AG04450 (cell line): ENCODE measurements at places on chromosomes 1 and 21.
A peak's percentile ranks its signal among the peaks of the same experiment; 100 is the strongest.

DNA sequence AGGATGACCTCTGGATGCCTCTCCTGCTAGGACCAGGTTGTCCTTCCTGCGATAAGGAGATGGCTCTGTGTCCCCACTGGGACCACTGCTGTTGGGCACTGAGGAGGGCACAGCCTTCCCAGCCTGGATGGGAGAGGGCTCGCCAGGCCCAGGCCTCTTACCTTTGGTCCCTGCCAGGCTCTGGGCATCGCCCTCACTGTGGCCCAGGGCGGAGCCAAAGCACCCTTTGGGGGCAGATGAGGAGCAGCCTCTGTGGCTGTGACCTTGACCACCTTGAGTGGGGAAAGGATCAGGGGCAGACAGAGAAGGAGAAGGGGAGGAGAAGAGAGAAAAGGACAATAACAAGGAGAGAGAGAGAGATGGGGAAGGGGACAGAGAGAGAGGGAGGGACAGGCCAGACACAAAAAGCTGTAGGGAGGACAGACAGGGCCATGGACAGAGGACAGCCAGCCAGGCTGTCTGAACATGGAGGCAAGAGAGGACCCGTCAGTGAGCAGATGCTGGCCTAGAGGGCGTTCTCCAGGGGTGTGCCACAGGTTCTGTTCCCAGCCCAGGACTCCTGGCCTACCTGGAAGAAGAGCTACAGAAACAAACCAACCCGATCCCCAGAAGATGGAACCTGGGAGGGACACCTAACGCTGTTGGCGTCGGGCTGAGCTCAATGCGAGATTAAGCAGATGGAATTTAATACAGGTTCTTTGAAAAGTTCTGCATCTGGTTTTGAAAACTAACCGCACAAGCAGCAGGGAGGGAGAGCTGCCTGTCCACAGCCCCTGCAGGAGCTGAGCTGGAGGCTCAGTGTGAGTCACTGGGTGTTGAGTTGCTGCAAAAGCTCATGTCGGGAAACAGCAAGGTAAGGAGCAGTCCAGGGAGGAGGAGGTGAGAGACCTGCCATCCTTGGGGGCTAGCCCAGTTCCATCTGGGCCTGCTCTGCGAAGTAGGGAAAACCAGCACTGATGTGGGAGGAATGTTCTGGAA lies 262.1 kb downstream of the PTPRU start:
- no peak for DNase-seq

- no peak for DNase-seq
Measured at GRCh38 chr1:165225650-165226049, 130.9 kb downstream of the LMX1A start.

DNA sequence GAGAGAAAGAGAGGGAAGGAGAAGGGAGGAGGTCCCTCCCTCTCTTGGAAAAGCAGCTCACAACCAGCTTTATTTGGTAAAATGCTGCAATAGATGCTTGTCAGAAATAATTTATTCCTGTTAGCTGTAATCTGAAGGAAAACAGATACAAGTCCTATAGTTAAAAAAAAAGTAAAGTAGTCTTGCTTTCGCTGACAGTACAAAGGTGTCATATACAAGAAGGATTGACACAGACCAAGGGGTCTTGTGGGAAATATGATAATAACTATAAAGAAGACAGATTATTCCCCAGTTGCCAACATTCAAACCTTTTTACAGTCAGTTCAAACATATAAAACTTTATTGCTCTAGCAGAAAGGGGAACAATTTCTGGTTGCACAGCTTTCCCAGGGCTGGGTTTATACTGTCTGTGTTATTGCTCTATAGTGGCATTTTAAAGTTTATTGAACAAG lies 145.0 kb downstream of the PBX1 start:
- no peak for DNase-seq

DNA sequence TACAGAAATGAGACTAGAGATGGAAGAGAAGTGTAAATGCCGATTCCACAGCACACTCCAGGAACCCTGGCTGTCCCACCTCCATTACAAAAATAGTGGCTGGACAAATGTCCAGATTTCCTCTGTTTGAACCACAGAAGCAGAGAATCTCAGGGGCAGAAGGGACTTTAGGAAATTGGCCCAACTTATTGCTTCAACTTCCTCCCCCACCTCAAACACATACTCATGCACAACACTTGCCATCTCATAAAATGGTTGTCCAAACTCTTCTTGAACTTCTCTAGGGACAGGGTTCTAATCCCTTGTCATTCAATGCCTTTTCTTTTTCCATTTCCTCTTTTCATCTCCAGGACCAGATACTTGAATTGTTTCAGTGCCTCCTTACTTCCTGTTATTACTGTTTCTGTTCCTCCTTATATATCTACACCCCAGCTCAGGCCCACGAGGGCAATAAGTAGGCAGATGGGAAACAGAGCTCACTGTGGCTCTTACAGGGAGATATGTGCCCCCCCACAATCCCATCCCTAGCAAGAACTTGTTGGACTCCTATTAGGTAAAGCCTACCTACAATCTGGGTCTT lies 8.5 kb upstream of the B4GALT3 start:
- DNase-seq = no peak

GRCh38 chr1:47777322-47777721 lies 219.9 kb downstream of the TRABD2B start:
- no peak for DNase-seq

DNA sequence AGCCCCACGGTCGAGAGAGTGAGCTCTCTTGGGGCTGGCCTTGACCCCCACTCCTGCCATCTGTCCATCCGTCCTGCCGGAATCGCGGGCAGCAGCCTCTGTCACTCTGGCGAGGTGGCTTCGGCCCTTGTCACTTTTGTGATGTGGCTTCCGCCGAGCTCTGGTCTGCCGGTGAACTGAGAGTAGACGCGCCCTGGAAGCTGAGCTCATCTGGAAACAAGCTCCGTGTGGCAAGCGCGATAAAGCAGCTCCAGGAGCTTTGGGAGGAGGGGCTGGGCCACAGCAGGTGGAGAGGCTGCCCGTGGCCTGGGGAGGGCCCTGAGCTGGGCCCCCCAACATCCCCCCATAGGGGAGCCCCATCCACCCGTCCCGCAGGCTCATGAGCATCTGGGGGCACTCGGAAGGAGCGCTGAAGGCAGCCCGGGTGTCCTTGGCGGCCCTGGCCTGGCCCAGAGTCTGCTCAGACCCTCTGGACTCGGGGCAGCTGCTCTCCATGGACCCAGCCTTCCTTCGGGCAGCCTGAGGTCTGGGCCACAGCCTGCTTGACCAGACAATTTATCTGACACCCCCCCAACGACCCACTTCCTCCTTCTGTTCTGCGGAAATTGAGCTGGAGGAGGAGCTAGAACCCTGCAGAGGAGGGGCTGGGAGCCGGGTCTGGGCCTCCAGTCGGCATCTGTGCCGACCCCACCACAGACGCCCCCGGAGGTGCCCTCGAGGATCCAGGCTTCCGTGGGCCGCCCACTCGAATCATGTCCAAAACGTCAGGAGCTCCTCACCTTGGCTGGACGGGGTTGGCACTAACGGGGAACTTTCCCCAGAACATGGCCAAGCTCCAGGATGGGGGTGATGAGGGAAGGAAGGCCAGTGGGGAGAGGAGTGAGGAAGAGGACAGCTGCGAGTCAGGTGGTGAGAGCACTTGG lies 59.1 kb downstream of the SLC19A1 start:
- no peak for DNase-seq

DNA sequence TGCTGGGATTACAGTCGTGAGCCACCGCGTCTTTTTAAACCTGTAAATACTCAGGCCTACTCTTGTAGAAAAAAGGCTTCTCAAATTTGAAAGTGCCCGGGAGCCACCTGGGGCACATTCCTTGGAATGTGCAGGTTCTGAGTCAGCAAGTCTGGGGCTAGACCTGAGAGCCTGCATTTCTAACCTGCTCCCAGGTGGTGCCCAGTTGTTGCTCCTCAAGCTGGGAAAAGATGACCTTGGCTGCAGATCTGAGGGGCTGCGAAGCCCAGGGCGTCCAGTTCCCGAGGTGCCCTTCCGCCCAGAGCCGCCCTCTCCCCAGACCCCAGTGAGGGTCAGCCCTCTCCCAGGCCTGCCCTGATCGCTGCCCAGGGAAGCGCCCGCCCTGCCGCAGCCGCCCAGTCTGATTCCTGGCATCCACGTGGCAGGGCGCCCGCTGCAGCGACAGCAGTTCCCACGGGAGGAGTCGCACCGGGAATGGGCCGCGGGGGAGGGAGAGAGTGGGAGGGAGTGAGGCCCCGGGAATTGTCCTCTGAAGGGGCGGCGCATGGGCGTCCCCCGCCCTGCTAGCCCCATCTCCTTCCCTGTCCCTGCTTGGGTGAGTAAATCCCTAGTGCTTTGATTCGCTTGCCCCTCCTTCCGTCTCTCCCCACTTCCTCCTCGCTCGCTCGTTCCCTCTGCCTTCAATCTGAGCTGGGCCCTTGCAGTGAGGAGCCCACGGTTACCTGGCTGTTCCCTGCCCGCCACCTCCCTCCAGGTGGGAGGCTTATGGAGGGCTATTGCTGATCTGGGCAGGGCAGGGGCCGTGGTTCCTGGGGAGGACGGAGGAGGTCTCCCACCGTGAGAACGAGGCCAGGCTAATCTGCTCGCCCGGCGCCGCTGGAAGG lies 18.8 kb upstream of the TENT5B start:
- peak; percentile 34 for DNase-seq

DNA sequence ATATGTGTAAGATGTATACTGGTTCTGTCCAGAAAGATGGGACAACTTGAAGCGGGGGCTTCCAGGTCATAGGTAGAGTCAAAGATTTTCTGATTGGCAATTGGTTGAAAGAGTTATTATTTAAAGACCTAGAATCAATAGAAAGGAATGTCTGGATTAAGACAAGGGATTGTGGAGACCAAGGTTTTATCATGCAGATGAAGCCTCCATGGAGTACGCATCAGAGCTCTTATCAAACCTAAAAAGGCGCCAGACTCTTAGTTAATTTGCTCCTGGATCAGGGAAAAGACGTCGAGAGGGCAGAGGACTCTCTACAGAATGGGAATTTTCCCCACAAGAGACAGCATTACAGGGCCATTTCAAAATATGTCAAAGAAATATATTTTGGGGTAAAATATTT lies 23.7 kb upstream of the ETV3 start:
- no peak for DNase-seq

DNA sequence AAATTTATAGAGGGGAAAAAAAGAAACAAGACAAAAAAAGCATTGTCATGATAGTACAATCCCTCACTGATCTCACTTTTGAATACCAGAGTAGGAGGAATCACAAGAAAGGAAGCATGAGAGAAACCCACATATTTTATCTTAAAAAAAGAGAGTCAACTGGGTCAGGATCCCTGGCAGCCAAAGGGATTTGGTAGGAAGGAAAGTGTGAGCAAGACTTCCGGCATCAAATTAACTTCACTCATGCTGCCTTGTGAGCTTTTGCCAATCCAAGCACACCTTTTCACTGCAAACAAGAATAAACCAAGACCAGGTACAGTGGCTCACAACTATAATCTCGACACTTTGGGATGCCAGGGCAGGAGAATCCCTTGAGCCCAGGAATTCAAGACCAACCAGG lies 53.1 kb downstream of the SLC9C2 start:
- no peak for DNase-seq

GRCh38 chr1:107976836-107977235 lies 11.9 kb upstream of the VAV3 start:
- DNase-seq = no peak

- DNase-seq = no peak
Measured at GRCh38 chr1:1371364-1371745, 3.7 kb downstream of the AURKAIP1 start.

DNA sequence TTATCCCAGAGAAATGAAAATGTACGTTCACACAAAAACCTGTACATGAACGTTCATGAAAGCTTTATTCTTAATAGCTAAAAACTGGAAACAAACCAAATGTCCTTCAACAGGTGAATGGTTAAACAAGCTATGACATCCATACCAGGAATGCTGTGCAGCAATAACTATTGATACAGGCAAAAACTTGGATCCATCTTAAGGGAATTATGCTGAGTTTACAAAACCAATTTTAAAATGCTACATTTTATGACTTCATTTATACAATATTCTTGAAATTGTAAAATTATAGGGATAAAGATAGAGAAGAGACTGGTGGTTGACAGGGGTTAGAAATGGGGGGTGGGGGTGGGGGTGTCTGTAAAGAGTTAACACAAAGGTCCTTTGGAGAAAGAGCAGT lies 280.3 kb downstream of the TGFB2 start:
- DNase-seq = no peak

GRCh38 chr1:57934745-57935144 lies 510.9 kb upstream of the DAB1 start:
- DNase-seq = no peak
